Activated CD4-positive, alpha-beta memory T cell treated with anti-CD3 and anti-CD28 coated beads for 36 hours (primary cell): ENCODE measurements at places on chromosomes 12 and 14.

DNA sequence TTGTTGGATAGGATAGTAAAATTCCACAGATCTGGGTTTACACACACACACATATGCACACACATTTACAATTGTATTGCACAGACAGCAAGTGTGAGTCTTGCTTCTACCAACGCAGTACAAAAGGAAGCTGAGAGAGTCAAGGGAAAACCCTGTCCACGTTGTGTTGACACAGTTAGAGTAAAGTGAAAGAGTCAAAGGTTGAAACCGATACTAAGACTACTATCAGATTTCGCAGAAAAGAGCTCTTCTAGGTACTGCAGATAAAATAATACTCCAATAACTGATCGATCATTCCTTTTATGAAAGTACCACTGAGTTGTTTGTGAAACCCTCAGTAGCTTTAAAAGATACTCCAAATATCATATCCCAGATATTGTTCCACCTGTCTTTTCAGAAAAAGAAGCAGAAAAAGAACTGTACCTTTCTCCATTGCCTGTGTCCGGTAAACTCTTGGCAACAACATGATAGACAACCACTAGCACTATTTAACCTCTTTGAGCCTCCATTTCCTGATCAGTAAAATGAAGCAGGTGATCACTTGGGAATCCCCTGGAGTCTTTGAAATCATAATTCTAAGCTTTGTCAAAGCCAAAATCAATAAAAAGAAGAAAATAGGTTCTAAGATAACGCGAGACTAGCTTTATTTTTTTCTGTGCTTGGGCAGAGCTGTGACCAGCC lies 224.6 kb upstream of the FOXN3 start:
- peak; percentile 35 for DNase-seq

DNA sequence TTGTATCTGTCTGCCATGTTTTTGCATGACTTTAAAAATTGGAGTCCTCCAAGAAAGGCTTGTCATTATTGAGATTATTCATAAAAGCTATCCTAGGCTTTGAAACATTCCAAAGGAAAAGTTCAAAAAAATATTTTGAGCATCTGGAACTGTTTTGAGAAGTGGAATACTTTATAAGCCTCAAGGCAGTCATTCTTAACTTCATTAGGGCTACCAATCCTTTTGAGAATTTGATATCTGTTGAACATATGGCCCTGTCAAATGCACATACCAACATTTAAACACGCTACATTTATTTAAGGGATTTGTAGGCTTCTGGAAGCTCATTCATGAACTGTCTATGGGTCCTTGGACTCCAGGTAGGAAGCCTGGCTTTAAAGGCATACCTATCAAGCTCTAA lies 77.0 kb downstream of the TMEM117 start:
- DNase-seq: no peak

GRCh38 chr12:1716911-1717310 lies 26.0 kb downstream of the ADIPOR2 start:
- no peak for DNase-seq

GRCh38 chr12:15293731-15294130 lies 28.6 kb upstream of the PTPRO start:
- no peak for DNase-seq

DNA sequence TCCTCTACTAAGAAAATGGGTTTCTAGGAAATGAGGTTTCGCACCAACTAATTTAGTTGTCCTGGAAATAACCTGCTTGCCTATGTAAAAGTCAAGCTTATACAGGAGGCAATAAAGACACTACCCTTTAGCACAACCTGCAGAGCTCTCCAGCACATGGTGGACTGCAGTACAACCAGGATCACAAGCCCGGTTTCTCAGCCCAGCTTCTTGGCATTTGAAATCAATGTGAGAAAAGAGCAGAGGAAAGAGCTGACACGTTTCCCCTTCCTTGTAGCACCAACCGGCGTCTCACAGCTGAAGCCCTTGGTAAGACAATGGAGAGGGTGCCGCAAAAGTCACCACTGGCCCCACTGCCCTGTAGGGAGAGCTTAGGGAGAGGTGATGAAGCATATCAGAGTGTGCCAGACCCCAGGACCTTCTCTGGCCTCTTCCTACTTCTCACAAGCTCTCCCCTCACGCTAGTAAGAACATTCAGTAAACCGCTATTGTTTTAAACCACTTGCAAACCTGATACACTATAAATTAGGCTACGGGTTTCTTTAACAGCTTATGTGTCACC lies 8.6 kb downstream of the SPTLC2 start:
- DNase-seq: no peak

DNA sequence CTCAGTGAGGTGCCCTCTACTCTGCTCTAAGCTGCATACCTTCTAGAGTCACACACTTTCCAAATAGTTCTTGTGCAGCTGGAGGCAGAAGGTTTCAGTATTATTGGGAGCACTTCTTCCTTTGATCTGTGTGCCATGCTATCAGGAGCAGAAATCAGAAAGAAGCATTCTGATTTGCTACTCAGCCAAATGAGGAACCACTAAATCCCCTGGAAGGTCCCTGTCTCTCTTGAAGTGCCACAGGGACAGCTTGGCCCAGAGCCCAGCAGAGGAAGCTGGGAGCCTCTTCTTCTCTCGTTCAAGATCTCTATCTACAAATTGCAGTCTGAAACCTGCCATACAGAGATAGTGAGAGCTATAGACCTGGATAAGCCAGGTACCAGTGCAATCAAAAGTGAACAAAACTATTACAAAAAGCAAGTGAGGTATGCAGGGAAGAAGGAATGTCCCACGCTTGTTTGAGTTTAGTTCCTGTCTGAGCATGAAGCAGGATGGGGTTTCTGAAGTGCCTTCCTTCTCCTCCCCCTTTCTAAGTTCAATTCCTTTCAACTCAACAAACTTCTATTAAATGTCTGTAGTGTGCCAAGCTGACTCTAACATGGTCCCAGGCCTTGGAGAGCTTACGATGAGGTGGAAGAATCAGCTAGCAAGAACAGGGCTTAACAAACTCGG lies 100.9 kb upstream of the PARP11 start:
- peak; percentile 35 for DNase-seq

DNA sequence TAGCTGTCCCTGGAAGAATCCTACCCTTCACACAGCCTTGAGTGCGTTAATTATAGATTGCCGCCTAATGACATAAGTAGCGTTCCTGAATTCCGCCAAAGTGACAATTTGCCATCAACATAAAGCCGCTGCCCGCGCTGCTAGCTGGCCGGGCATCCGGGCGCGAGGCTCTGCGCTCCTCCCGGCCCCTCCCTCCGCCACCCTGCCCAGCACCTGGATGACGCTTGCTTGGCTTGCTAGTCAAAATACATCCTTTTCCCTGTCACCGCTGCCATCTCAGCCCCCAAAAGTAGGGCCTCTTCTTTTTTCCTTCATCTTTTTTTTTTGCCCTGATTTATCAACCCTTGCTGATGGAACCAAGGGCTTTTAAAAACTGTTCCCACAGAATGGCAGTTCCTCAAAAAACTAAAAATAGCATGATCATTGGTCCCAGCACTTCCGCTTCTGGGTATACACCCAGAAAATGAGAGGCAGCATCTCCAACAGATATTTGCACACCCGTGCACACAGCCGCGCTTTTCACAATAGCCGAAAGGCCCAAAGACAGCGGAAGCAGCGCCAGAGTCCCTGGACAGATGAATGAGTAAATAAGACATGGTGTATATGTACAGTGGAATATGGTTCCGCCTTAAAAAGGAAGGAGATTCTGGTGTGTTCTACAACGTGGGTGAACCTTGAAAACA lies 235.2 kb downstream of the BCL11B start:
- DNase-seq: no peak

DNA sequence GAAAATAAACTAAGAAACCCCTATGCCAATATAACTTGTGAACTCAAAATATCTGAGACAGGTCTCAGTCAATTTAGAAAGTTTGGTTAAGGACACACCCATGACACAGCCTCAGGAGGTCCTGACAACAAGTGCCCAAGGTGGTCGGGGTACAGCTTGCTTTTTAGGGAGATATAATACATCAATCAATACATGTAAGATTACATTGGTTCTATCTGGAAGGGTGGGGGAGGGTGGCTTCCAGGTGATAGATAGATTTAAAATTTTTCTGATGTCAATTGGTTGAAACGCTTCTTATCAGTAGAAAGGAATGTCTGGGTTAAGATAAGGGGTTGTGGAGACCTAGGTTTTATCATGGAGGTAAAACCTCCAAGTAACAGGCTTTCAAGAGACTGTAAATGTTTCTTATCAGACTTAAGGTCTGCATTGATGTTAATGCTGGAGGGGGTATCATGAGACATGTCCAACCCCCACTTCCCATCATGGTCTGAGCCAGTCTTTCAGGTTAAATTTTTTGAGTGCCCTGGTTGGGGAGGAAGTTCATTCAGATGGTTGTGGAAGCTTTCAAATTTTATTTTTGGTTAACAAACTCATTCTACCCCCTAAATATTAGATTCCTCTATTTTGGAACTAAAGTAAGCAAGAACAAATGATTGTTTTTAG lies 82.0 kb upstream of the RASSF8 start:
- DNase-seq: no peak

DNA sequence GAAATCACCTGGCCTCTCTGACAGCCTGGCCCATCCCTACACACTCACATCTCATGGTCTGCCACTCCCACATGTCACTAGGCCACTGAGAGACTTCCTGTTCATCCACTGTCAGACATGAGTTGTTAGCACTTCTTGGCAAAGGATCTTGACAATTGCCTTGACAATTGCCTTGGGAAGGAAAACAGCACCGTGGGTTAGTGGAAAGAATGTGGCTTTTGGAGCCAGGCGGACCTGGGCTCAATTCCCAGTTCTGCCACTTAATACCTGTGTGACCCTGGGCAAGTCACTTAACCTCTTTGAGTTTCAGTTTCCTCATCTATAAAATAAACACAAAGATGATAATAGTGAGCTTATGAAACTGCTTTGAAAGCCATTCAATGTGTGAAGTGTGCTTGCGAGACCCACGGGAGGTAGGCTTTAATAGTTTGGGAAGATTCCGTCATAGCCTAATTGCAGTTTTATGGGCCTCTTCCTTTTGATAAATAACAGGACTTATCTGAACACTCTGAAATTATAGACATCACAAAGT lies 250.4 kb downstream of the C12orf75 start:
- DNase-seq: no peak

DNA sequence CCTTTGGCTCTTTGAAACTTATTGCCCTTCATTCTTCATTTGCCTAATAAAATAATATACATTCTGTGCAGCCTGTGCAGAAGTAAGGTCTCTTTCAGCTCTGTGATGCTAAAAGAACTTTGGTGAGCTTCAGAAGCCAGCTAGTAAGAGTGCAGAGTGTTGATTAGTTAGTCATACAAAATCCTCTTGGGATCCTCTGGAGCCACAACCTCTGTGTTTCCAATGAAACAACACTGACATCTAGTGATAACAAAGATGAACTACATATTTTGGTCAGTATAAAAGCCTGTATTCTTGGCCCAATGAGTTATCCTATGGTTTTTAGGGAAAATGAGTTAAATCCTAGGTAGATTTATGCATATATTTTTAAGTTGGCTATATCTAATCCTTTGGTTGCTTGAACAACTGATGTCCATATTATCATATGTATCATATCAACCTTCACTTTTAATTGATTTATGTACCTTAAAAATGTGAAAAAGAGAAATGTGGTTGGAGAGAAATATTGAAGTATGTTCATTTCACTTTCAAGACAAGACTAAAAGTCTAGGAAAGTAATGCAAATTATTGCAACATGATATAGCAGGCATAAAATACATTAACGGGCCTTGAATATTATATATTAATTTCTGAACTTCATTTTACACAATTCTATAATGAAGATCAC lies 158.4 kb downstream of the KLHL28 start:
- no peak for DNase-seq

DNA sequence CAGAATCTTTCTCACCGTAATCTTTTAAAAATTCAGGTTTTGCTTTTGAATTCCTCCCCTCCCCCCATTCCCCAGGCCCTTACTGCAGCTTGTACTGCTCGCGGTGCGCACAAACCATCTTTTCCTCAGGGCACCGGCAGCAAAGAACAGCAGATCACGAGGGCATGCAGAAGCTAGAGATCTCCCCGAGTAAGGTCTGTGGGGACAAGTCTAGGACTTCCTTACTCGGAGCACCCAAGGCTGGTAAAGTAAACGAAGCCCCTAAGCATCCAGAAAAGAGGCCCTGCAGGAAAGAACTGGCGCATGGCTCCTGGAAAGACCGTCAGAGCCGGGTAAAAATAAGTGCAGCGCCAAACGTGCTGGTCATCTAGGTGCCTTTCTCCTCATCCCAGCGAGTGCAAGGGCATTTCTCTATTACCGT lies 727 bp downstream of the LDHB start:
- peak; percentile 57 for DNase-seq

DNA sequence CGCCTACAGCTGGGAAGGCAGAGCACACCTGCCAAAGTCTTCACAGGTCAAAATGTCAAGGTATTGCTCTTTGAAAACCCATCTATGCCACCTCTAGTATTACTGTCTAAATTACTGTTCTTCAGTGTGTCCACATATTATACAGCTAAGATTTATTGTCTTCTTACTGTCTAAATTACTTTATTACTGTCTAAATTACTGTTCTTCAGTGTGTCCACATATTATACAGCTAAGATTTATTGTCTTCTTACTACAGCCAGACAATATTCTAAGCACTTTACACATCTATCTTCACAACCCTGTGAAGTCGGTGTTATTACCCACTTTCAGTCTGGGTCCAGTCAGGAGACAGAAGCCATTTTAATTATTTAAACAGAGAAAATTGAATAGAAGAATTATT lies 173.9 kb downstream of the MYRFL start:
- DNase-seq: no peak

DNA sequence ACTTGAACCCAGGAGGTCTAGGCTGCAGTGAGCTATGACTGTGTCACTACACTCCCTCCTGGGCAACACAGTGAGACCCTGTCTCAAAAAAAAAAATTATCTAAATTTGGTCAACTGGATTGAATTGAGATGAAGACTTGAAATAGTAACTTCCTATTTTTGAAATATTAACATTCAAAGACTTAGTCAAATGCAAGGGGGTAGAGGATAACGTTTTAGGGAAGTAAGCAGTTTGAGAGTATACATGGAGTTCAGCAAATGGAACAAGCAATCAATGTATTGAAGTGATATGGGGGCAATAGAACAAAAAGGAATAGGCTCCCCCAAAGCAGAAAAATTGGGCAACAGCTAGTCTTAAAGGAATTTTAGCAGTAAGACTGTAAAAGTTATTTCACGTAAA lies 4.6 kb upstream of the MFAP5 start:
- DNase-seq: no peak

DNA sequence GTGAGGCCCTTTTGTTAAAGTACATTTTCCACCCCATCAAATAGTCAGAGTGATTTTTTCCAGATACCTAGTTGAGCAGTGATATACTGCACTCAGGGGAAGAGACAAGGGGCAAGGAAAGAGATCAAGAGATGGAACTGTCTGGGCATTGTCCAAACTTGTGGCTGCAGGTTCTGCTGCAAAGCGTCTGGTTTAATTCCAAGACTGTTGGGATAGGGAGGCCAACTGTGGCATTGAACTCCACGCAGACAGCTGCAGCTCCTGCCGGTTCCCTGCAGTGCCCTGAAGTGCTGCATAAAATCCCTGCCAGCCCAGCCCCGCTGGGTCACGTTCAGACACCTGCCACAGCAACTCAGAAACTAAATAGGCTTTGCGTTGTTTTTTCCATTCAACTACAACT lies 30.5 kb downstream of the RPH3A start:
- DNase-seq: no peak

- peak; percentile 94 for DNase-seq
Observed at GRCh38 chr12:6532051-6532926, 2.0 kb upstream of the GAPDH start.
